ENCODE measurements at places on chromosomes 2 and 18.

DNA sequence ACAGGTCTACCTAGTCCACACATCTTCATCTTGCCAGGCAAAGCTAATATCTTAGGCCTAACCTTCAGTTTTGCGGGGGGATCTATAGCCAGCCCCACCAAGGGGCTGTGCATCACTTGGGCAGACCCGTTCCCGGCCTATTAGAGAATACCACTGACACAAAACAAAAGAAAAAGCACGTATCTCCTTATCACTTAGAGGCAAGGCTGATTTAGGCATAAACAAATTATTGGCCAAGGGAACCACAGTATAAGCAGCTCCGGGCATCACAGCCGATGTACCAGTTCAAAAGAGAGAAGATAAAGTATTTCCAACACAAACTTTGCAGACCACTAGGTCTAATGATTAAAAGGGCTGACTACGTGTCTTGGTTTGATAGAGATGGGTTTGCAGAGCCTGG, 248.0 kb downstream of the TCF4 start:
- no peak for DNase-seq

- DNase-seq = peak; percentile 77
Measured at GRCh38 chr2:60652832-60653340, 99.4 kb upstream of the BCL11A start.

- DNase-seq = no peak
Measured at GRCh38 chr2:241309684-241310117, 5.8 kb downstream of the HDLBP start.

DNA sequence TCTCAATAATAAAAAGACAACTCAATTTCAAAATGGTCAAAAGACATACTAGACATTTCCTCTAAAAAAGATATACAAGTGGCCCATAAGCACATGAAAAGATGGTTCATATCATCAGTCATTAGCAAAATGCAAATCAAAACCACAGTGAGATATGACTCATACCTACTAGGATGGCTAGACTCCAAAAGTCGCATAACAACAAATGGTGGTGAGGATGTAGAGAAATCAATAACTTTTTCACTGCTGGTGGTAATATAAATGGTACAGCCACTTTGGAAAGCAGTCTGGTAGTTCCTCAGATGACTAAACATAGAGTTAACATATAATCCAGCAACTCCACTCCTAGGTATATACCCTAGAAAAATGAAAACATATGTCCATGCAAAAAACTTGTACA, 242.3 kb upstream of the NOL4 start:
- DNase-seq = no peak

DNA sequence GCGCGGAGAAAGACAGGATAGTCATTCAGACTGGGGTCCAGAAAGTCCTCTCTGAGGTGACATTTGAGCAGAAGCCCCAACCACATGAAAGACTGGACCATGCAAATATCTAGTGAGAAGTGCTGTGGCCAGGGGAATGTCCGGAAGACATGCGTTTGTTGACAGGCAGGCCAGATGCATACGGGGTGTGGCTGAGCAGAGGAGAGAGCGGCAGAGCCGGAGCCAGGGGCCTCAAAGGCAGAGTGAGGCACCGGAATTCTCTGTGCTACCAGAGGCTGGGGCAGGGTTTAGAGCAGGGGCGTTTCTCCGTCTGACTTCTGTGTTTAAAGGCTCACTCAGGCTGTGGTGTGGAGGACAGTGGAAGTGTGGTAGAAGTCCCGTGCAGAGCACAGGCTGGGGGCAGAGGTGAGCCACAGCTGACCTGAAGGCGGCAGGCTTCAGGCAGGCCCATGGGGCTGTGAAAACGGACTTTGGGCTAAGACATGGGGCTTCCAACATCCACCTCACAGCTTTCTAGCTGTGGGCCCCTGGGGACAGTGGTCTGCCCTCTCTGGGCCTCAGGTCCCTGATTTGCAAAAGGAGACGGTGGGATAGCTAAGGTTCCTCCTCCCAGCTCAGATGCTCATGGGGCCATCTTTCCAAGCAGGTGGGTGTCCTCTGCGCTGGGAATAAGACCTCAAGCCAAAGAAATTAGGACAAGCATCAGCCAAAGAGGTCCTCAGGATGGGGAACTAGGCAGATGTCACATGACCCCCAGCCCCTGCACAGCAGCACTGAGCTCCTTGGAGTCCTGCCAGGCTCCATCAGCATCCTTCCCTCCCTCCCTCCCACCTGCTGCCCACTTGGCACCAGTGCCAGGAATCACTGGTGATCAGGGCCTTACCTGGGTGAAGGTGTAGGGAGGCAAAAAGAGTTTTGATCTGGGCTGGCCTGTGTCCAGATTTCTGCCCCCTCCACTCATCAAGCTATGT, 11.2 kb downstream of the RUFY4 start:
- DNase-seq = no peak

- no peak for DNase-seq
Measured at GRCh38 chr2:191351921-191352320, 106.7 kb downstream of the MYO1B start.

- DNase-seq = no peak
Measured at GRCh38 chr18:1094409-1094808, 189.7 kb downstream of the ADCYAP1 start.

GRCh38 chr2:2524348-2524941, 193.4 kb upstream of the MYT1L start:
- no peak for DNase-seq

DNA sequence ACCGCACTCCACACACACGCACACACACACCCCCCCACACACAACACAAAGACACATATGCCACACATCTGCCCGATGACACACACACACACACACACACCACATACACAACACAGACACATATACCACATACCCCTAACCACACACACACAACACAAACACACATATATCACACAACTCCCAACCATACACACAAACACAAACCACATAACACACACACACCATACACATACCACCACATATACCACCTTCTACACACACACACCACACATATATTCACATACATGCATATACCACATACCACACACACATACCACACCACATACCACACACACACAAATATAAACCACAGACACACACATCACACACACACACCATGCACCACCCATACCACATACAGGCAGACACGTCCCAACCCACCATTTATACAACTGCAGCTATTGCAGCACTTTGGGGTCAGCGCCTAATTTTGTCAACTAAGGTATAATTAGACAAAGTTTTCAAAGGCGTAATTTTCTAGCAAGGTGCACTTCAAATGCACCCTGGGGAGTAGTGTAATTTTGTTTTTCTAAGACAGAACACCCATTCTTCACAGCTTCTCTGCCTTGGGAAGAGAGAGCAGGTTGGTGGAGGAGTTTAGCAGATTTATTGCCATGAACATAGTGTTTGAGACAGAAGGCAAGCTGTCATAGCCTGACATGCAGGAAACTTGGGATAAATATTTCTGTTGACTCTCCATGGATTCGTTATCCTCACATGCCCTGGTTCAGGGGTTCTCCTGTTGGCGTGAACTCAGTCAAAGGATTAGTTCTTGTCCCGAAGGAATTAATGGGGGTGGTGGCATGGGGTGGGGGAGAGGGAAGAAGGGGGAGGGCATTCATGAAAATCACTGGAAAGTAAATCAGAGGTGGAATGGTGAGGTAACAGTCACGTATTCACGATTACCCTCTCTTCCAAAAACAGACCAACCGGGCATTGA, 416.1 kb downstream of the LPIN1 start:
- DNase-seq = no peak
